H1 (cell line): ENCODE measurements at places on chromosomes 12 and 14.

GRCh38 chr12:92543359-92543758 lies 159.4 kb upstream of the PLEKHG7 start:
- no peak for DNase-seq

- no peak for DNase-seq
These were observed 156.1 kb downstream of the DIO2 start for GRCh38 chr14:80055226-80055625.

DNA sequence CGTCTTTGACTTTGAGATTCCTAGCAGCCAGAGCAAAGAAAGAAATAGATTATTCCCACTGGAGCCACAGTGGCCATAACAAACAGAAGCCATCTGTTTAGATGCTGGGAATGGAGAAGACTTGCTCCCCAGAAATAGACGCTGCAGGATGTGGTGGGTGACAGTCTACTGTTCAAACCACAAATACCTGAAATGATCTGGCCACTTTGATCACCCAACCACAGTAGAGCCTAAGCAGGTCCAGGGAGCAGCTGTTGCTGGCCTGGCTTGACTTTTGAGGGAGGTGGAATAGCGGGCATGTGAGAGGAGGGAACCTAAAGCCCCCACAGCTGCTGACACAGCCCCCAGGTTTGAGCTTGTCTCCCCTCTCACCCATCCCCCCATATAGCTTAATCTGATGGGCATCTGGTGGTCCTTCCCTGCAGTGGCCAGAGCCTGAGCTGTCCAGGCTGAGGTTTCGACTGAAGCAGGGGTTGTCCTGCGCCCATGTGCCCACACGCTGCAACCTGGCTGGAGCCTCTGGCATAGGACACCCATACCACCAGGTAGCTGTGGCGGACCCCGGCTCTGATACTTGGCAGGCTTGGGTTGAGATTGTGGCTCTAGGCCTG lies 38.7 kb downstream of the SH2B3 start:
- no peak for DNase-seq

DNA sequence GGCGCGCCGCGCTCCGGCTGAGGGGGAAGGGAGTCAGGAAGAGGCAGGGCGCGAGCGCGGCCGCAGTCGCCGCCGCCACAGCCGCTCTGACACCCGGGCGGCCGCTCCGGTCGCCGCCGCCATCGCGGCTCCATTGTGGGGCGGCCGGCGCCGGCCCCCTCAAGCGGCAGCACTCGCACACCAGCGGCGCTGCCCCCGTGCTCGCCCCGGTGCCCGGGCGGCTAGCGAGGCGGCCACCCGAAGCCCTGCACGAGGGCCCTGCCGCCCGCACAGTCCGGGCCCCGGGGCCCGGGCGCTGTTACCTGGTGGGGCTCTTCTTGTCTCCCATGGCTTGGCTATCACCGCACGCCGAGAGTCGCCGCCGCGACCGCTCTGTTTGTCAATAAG lies 202 bp downstream of the YAF2 start:
- DNase-seq: no peak

GRCh38 chr12:115988212-115988611 lies 289.3 kb downstream of the MED13L start:
- DNase-seq: no peak

GRCh38 chr14:23548351-23549318 lies 2.9 kb downstream of the ZFHX2 start:
- DNase-seq: no peak

DNA sequence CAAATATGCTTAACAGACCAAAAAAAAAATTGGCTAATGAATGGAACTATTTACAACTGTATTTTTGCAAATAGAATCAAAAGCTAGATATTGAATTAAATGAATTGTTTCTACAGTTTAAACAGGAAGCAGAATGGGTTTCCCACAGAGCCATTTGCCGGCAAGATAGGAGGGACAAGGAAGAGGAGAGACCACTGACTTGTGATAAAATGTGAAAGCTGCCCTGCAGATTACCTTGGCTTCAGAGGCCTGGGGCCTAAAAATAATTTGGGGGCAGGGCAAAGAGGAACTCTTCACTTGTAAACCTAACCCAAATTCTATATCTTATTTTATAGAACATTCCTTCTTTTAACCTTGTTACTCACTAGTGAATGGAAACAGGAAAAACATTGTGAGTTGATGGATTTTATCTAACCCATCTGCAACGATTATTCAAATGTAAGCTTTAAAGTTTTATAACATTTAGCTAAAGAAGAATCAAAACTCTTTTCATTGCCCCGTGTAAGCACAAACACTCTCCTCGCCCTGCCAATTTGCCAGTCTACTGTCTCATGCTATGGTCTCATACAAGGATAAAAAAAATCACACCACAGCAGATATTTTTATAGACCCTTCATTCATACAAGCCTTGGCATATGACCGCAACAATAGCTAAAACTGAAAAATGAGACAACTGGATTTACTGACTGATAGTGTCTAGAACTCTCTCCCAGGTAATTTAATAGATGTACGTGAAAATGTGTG lies 49.5 kb upstream of the MDM1 start:
- DNase-seq: no peak

- DNase-seq: no peak
These were observed 37.6 kb upstream of the BICD1 start for GRCh38 chr12:32069071-32069470.

- DNase-seq: no peak
These were observed 16.5 kb downstream of the CLEC1A start for GRCh38 chr12:10082117-10082874.

- DNase-seq: no peak
These were observed 967.9 kb downstream of the FSCB start for GRCh38 chr14:43539210-43539609.
